ENCODE measurements at places on chromosomes 4 and X. TPM values are rescaled to one million over a fixed set of nuclear protein-coding genes. Genes with fewer than 3 reads are reported as not detected.

DNA sequence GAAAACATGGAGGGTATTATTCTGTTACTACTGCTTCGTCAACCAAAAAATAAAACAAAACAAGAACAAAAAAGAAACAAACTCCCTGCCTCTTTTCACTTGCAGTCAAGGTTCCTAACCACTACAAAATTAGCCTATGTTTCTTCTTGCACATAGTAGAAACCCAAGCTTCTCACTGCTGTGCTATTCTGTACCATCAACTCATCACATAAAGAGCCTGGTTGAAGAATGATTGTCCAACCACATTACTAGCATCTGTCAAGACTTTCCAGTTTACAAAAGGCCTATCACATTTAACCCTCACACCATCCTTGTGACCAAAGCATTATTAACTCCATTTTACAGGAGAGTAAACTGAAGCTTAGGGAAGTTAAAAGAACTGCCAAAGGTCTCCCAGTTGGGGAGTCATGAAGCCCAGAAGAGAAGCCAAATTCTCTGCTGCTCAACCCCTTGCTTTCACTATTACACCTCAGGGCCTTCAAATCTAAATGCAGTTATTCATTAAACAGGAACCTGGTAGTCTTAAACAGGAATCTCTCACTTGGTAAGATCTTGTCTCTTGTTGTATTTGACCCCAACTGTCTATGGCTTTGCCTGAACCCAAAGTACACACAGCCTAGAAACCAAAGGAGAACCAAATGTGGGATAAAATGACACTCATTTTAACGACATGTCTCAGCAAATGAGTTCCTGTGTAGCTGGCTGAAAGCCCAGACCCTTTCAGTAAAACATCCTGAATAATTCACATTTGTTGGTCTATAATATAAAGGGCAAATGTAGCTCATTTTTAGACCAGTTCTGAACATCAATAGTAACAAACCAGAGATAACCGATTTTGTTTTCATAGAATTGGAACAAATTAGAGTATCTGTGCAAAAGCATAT lies 8.6 kb downstream of the F9 start:
- DNase-seq = no peak
- H3K27ac ChIP-seq = no peak overlapping the region
- no peak overlapping the region for H3K4me3 ChIP-seq
- H3K27me3 ChIP-seq = no peaks in the 10 kb centered on the region
- H3K4me1 ChIP-seq = no peaks in the 10 kb centered on the region

The ABRAXAS1 gene
- total RNA-seq = 35.9 TPM

- H3K27me3 ChIP-seq = no peaks in the 10 kb centered on the region
- no peak for DNase-seq
- no peaks in the 10 kb centered on the region for H3K4me1 ChIP-seq
These were observed 147.4 kb downstream of the LDB2 start for GRCh38 chr4:16750882-16751642.

DNA sequence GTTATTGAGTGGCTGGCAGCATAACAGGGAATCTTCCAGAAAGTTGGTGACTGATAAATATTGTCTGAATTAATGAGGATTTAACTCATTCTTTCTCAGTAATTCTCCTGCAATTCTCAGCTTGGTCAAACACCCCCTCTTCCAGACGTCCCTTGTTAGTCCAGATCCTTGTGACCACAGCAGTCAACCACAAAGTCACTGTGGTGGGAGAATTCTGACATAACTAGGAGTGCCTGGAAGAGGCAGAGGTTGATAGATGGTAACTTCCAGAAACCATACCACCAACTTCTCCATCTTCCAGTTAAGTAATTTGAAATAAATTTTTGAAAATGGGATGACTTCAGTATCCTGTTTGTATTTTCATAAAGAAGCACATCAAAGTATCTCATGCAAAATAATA lies 90.1 kb downstream of the CEP44 start:
- H3K4me3 ChIP-seq = no peak overlapping the region
- no peaks in the 10 kb centered on the region for H3K36me3 ChIP-seq
- no peak for DNase-seq
- no peaks in the 10 kb centered on the region for H3K27me3 ChIP-seq
- H3K4me1 ChIP-seq = no peaks in the 10 kb centered on the region

DNA sequence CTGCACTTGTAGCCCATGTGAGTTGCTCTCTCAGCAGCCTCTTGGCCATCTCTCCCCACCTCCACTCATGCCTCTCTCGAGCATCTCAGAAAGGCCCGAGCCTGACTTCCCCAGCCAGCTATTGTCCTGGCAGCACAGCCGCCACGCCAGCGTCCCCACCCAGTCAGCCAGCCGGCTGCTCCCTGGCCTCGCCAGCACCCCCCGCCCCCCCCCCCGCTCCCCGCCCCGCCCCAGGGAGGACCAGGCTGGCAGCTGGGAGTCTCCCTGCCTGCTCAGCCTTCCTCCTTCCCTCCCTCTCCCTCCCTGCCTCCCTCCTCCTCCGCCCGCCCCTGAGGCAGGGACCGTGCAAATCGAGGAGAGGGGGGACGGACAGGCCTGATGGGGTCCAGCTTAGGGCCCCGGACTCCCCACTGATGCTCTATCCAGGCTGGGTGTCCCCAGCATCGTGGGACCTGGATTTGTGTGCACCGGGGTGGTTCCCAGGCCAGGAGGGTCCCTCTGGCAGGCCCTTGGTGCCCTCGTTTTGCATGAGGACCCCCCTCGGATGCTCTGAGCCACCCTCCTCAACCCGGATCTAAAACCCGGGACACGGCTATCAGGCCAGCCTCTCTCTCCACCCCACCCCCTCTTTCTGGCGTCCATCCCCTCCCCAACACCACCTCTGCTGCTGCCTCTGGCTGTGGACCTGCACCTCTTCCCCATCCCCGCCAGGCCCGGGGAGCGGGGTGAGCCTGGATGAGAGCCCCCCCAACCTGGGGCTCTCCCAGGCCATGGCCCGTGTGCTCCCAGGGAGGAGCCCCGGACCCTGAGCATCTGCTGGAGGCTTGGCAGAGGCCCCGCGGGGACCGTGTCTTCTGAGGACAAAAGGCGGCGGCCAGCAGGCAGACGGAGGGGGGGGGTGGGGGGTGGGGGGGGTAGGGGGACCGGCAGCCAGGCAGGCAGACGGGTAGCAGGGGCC lies at the start of gene GPR173:
Gene GPR173, plus strand, starts transcription at position 621 of the 958 bp plus-strand sequence. CDS start 27,833 bp downstream, outside the sequence.
- no peaks in the 10 kb centered on the region for H3K4me1 ChIP-seq
- H3K27me3 ChIP-seq = no peaks in the 10 kb centered on the region
- H3K36me3 ChIP-seq = no peaks in the 10 kb centered on the region
- no peak within 1 kb of the TSS for H3K27ac ChIP-seq
- no peak within 1 kb of the TSS for H3K4me3 ChIP-seq

The TMEM131L gene
- 65.6 TPM for total RNA-seq

GRCh38 chr4:178068136-178068535 lies 625.9 kb upstream of the AGA start:
- no peak overlapping the region for H3K27ac ChIP-seq
- H3K27me3 ChIP-seq = no peaks in the 10 kb centered on the region
- DNase-seq = no peak
- H3K36me3 ChIP-seq = no peaks in the 10 kb centered on the region

The TMEM144 gene
- not detected for total RNA-seq

- no peak overlapping the region for H3K27ac ChIP-seq
- H3K36me3 ChIP-seq = no peaks in the 10 kb centered on the region
- H3K27me3 ChIP-seq = no peaks in the 10 kb centered on the region
- H3K4me3 ChIP-seq = no peak overlapping the region
- H3K4me1 ChIP-seq = no peaks in the 10 kb centered on the region
These were observed 472.9 kb upstream of the GRID2 start for GRCh38 chr4:91830681-91831395.

DNA sequence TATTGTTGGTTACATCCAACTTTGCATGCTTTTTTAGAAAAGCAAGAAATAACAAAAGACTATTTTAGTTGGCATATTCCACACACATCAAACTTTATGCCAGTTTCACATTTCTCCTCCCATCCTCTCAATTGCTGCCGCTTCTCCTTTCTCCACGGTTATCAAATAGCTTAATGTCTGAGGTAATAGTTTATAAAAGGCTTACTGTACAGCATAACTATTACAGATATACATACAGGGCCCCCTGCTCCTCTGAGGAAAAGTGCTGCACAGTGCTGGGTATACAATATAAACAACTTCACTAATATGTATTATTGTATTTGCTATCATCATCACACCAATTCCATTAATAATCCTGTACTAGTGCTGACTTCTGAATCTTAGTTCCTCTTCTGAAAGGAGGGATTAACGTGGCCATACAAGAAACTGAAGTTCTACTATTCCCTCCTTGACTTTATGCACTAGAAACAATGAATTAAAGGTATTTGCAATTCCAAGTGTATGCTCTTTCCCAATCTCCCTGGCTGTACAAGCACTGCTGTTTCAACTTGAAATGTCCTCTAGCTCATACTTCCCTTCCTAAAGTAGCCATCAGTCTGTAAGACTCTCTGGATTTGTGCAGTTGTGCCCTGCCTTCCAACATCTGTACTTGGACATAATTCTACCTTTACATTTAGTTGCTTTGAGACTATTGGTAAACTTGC lies 2.5 kb downstream of the CCNI start:
- peak overlapping the region; percentile 52 for H3K4me3 ChIP-seq
- no peaks in the 10 kb centered on the region for H3K27me3 ChIP-seq
- H3K4me1 ChIP-seq = peaks cover 70% of the 10 kb centered on the region
- H3K27ac ChIP-seq = peak overlapping the region; percentile 99

DNA sequence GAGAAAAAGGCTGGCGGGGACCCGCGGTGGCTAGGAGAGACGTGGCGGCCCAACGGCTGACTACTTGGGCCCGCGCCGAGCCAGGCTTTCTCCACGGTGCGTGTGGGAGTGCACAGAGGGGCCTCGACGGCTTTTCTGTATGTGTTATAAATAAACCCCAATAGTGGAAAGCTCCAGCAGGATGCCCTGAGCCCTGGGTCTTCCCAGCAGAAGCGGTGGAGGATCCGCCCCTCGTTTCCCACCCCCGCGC lies 268 bp upstream of the PRRG1 start:
- no peaks in the 10 kb centered on the region for H3K36me3 ChIP-seq
- no peaks in the 10 kb centered on the region for H3K27me3 ChIP-seq
- no peak overlapping the region for H3K27ac ChIP-seq
- no peaks in the 10 kb centered on the region for H3K4me1 ChIP-seq
- DNase-seq = no peak

GRCh38 chrX:150854856-150855255 lies 43.6 kb downstream of the CD99L2 start:
- no peaks in the 10 kb centered on the region for H3K4me1 ChIP-seq
- no peaks in the 10 kb centered on the region for H3K27me3 ChIP-seq
- no peak overlapping the region for H3K27ac ChIP-seq
- DNase-seq = no peak

The NHS gene
- total RNA-seq = 0.09 TPM

GRCh38 chr4:16125571-16126445 lies 42.0 kb upstream of the PROM1 start:
- H3K36me3 ChIP-seq = no peaks in the 10 kb centered on the region
- peaks cover 20% of the 10 kb centered on the region for H3K4me1 ChIP-seq
- DNase-seq = no peak
- H3K27me3 ChIP-seq = no peaks in the 10 kb centered on the region
- H3K4me3 ChIP-seq = no peak overlapping the region

The CCKAR gene
- total RNA-seq = not detected

DNA sequence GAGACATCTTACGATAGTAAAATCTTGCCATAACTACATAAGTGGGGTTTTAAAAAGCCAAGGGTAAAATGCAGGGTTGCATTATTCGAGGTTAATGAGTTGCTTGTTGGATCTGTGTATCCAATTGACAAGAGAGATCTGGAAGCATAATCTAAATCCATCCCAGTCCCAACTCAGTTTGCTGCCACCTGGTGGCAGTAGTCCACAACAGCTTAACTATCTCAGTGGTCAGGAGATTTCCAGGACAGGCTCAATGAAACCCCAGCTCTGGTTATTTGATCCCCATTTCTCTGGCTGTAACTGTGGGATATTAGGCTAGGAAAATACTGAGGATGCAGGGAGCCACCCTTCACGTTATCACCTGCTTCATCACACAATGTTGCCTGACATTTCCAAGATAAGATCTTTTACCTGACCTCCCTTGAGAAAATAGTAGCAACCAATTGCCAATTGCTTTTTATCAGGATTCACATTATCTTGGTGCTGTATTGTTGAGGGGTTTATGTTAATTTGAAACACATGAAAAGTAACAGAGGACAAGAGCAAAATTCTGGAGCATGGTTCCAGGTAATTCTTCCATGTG lies 88.2 kb upstream of the TNIP3 start:
- H3K27ac ChIP-seq = no peak overlapping the region
- H3K4me1 ChIP-seq = peaks cover 47% of the 10 kb centered on the region
- H3K4me3 ChIP-seq = no peak overlapping the region
- no peaks in the 10 kb centered on the region for H3K36me3 ChIP-seq
- no peaks in the 10 kb centered on the region for H3K27me3 ChIP-seq

- no peak overlapping the region for H3K4me3 ChIP-seq
- H3K27ac ChIP-seq = no peak overlapping the region
- no peaks in the 10 kb centered on the region for H3K27me3 ChIP-seq
- H3K4me1 ChIP-seq = no peaks in the 10 kb centered on the region
- DNase-seq = no peak
- no peaks in the 10 kb centered on the region for H3K36me3 ChIP-seq
These were observed 757 bp upstream of the SRPK3 start for GRCh38 chrX:153779891-153780677.

DNA sequence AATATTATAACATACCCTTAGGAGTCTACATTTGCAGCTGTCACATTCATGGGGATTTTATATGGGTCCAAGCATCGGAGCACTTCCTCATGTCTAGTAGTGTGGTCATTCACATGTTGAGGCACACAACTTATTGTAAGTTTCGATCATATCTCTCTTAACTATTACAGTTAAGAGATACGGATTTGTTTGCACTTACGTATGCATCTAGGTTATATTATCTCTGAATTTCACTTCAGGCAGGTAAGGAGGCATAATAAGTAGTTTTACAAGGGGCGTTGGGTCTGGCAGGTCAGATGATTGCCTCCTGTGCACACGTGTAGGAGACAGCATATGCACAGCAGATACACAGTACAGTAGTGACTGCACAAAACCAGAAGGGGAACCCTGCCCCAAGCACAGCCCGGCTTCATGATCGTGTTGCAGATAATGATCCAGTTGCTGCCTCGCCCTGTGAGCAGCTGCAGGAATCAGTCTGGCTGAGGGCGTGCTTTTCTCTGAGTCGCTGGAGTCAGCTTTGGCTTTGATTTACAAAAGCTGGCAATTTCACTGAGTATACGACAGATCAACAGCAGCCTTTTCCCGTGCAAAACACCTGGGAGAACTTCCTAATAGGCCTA lies 302.9 kb upstream of the GATB start:
- H3K4me1 ChIP-seq = peaks cover 42% of the 10 kb centered on the region
- no peak overlapping the region for H3K27ac ChIP-seq
- no peak overlapping the region for H3K4me3 ChIP-seq

Measured in CD4-positive, alpha-beta memory T cell (primary cell).